ENCODE measurements at places on chromosomes 3 and 15.

DNA sequence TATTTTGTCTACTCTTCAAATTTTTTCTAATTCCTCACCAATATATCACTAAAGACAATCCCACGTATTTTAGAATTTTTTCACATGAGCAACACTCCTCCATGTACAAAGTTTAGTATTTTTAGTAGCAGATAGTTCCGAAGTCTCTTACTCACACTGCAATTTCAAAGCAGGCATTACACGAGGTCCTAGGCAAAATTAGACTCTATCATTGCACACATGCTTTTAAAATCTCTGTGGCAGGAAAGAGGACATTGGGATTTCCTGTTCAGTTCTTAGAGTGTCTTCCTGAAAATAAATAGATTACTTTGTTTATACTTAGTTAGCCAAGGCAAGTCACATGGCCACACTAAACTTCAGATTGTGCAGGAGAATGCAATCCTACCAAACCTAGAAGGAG lies 847.7 kb downstream of the ROBO2 start:
- DNase-seq = no peak

GRCh38 chr3:179716811-179717210 lies 64.0 kb downstream of the USP13 start:
- DNase-seq = no peak

GRCh38 chr3:125141596-125142419 lies 70.7 kb downstream of the SLC12A8 start:
- peak; percentile 29 for DNase-seq

GRCh38 chr3:35643495-35643894 lies 4.2 kb downstream of the ARPP21 start:
- no peak for DNase-seq

GRCh38 chr15:51281368-51281967 lies 56.9 kb downstream of the CYP19A1 start:
- DNase-seq = no peak

- DNase-seq = no peak
These were observed 1121.4 kb upstream of the ALCAM start for GRCh38 chr3:104245261-104245660.

GRCh38 chr3:120162400-120162799 lies 68.2 kb upstream of the GSK3B start:
- DNase-seq = no peak

- DNase-seq = no peak
These were observed 5.7 kb downstream of the SLC28A1 start for GRCh38 chr15:84889991-84890669.

DNA sequence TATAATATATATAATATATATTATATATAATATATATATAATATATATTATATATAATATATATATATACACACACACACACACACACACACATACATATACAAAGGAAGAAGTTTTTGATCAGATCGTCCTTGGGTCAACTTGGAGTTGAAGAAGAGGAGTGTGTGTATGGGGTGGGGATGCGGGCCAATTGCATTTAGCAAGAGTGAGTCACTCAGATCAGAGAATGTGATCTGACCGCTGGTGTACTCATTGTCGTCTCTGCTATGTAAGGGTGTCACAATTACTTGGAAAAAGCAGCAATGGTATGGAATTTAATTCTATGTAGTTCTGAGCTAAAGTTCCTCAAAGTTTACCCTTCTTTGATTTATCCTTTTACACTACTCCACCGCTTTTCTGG lies 4.6 kb upstream of the VGLL3 start:
- DNase-seq = no peak

DNA sequence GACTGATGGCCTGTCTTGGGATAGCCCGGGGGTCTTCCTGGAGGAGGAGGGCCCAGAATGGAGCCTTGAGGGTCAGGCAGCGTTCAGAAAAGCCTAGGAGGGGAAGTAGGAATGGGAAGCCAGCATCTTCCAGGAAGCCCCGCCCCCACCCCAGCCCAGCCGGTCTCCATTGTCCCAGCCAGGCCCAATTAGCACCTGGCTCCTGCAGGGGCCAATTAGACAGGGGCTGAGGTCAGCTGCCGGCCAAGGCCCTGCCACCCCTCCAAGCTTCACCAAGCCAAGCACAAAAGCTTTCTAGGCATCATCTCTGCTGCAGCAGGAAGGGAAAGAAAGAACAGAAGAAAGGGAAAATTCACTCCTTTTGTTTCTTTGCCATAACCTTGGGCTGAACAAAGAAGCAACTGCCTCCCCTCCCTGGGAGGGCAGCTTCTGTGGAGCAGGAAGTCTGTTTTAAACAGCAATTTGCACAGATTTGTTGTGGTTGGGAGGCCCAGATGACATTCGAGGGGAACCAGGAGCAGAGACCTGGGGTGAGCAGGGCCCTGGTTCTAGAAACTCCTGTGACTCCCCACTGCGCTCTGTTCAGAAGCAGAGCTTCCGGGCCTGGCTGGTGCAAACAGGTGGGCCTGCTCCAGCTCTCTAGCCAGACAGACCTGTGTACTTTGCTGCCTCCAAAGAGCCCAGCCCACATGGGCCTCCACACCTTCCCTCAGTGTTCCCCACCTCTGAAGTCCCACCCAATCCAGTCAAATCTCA lies 47.7 kb downstream of the CYP11A1 start:
- no peak for DNase-seq

GRCh38 chr3:152172460-152172859 lies 96.3 kb upstream of the MBNL1 start:
- no peak for DNase-seq

DNA sequence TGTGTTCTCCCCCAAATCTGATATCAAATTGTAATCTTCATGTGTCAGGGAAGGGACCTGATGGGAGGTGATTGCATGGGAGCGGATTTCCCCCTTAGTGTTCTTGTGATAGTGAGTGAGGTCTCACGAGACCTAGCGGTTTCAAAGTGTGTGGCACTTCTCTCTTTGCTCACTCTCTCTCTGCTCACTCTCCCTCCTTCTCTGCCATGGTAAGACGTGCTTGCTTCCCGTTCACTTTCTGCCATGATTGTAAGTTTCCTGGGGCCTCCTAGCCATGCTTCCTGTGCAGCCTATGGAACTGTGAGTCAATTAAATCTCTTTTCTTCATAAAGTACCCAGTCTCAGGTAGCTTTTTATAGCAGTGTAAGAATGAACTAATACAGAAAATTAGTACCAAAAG lies 30.6 kb upstream of the OR5H6 start:
- no peak for DNase-seq

- no peak for DNase-seq
These were observed 22.3 kb downstream of the FBXL2 start for GRCh38 chr3:33299395-33300081.

DNA sequence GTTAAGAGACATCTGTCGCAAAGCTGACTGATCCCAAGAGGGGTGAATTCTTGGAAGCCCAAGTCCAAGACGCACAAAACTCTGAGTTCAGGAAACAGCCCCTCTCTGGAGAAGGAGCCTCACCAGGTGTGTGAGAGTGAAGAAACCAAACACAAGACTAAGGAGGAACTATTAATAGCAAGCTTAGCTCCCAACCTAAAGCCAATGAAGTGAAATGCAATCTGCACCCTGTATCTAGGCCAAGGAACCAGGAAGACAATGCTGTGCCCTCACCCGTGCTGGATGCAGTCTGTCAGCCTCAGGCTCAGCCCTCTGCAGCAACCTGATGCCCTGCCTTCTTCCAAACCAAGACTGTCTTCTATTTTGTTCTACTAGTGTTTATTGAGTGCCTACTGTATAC lies 22.5 kb upstream of the THBS1 start:
- DNase-seq = no peak

- no peak for DNase-seq
These were observed 1.1 kb upstream of the PLCH1 start for GRCh38 chr3:155745795-155746550.

DNA sequence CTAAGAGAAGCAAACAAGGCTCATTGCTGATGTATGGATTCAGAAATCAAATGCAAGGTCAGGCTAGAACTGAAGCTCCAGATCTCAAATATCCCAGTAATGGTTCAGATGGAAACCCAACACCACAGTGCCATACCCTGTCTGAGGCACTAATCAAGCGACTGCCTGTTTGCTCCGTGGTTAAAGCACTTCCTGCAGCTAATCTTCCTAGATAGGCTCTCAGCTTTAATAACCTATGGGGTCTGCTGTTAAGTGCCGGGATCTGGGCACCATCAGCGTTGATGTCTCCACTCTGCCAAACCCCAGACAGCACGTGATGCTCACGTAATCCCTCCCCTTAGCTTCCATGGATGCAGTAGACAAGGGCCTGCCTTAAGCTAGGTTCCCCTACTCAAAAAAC lies 262.6 kb downstream of the MECOM start:
- DNase-seq = no peak

- DNase-seq = no peak
These were observed 60.8 kb upstream of the PXYLP1 start for GRCh38 chr3:141170678-141171295.

GRCh38 chr3:116018646-116019045 lies 395.3 kb downstream of the GAP43 start:
- DNase-seq = no peak

GRCh38 chr15:73633991-73634495 lies 854 bp upstream of the NPTN start:
- DNase-seq = no peak

DNA sequence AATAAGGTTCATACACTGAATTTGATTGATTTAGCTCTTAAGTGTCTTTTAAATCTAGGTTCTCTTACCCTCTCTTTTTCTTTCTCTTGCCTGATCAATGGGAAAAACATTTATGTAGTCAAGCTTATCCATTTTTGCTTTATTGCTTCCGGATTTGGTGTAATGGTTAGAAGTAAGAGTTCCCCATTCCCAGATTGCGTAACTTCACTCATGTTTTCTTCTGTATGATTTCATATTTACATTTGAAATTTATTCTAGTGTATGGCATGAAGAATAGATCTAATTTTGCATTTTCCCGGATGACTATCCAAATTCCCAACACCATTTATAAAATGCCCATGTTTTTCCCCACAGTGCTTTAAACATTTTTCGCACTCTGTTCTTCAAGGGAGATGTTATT lies 27.9 kb upstream of the SV2B start:
- DNase-seq = no peak

DNA sequence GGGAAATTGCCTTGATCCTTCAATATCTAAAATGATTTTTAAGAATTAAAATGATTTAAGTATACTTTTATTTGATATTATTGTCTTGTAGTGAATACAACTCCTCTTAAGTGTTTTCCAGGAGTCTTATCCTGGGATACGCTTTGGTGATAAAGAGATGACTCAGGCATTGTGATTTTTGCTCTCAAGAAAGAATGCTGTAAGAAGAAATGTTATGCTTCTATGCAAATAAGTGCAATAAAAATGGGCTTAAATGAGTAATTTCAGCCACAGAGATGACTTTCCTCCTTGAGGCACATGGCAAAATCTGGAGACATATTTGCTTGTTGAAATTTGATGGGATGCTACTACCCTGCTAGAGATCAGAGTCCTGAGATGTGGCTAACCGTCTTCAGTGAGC lies 358.6 kb upstream of the BCHE start:
- no peak for DNase-seq

DNA sequence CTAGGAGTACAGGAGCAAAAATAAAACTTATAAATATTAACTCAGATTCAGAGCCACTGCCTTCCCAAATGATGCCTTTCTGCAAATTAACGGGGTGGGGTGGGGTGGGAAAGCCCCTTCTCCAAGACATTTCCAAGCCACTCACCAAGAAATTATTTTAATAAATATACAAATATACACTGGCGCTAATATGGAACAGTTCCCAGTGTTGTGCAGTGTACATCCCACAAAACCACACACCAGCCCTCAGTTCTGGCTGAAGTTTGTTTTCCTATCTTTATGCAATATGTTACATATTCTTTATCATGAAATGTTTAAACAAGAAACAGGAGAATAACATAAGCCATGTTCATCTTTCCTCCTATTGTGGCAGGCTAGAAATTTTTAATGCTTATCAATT lies 53.0 kb upstream of the GYG1 start:
- no peak for DNase-seq

DNA sequence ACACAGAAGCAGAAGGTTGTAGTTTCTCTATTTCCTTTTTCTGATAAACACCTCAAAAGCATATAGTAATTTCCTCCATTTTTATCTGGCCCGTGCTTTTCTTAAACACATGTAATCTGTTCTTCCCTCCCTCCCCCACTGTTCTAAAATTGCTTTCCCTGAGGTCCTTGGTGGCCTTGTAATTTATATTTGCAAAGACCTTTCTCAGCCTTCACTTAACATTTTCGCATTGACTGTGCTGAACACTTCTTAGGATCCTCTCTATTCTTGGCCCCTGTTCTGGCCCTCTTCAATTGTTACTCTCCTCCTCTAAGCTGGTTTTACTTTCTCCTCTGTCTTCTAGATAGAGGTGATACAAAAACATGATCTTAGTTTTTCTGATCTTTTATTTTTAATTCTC lies 28.3 kb downstream of the GAP43 start:
- DNase-seq = no peak

DNA sequence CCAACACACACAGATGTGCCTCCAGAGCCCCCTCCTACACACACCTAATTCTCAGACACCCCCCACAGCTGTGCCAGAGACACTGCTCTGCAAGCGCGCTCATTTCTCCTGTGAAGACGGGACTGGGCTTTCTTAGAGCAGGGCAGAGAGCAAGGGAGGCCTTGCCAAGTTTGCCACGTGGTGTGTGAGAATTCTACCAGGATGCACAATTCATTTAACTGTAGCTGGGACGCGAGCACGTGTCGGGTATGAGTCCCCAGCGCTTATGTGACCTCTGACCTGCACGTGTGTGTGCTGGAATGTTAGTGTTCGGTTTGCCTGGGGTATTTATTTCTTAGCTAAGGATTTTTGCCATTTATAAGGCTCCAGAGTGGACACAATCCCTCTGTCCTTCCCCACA lies 37.0 kb downstream of the FEM1B start:
- DNase-seq = no peak

GRCh38 chr15:64571857-64572291 lies 111.5 kb downstream of the ZNF609 start:
- no peak for DNase-seq

GRCh38 chr3:127483902-127484591 lies 106.5 kb downstream of the TPRA1 start:
- DNase-seq = no peak

DNA sequence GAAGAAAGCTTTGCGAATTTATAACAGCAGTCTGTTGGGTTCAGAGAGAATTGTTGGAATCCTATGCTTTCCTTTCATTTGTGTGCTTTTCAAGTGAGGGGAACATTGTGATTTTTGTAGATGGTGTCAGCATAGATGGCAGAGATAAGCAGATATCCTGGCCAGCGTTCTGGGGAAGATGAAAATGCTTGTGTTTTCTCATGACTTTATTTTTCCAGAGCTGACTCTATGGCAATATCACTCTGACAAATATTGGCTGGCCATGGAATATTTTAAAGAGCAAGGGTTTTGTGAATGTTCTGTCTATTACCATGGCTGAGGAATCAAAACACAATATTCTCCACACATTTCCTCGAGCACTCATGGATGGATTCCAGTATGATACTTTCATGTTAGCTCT lies 108.8 kb downstream of the MITF start:
- no peak for DNase-seq

Measured in stimulated activated CD4-positive, alpha-beta T cell treated with anti-CD3 and anti-CD28 coated beads, Interleukin-1b, Interleukin-23, amount 100 ng/mL, for 1 hour (primary cell).